NB4 (cell line): ENCODE measurements at places on chromosomes 1 and 21.

GRCh38 chr1:152806576-152806975, at the start of gene LCE1C:
TSS of gene LCE1C (minus strand) at chr1:152806651. CDS start at chr1:152805478, 1,173 bp downstream.
- DNase-seq = no peak

DNA sequence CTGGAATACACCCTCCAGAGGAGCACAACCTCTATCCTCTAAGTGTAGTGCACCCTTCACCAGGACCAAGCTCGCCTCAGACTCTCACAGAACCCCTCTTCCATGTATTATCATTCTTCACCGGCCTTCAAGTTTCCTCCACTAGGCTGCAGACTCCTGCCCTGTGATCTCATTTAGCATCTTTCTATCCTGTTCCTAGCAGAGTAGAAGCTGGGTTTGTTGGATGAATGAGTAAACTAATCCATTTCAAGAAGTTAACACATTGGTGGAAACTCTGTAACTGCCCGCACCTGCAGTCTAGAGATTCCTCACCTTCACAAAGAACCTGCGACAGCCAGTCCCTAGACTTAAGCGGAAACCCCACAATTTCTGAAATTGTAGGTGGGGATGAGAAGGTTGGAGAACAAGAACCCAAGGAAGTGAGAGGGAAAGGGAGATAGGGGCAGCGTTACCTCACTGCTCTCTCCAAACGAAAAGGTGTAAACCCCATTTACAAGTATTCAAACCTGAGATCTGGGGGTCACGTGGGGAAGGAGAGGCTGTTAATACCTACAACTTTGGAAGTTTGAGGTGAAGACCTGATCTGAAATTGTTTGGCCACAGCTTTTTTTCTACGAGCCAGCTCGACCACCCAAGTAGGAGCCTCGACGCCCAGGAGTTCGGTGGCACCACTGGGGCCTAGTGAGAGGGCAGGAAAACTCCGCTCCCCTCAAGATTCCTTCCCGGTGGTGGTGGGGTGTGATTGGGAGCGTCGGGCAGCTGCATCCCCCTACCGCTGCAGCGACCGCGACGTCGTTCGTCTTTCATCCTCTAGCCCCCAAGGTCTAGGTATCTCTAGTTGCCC, 1.2 kb downstream of the PTPN14 start:
- no peak for DNase-seq

- DNase-seq = no peak
Observed at GRCh38 chr1:152335399-152335798, 10.4 kb upstream of the FLG start.

DNA sequence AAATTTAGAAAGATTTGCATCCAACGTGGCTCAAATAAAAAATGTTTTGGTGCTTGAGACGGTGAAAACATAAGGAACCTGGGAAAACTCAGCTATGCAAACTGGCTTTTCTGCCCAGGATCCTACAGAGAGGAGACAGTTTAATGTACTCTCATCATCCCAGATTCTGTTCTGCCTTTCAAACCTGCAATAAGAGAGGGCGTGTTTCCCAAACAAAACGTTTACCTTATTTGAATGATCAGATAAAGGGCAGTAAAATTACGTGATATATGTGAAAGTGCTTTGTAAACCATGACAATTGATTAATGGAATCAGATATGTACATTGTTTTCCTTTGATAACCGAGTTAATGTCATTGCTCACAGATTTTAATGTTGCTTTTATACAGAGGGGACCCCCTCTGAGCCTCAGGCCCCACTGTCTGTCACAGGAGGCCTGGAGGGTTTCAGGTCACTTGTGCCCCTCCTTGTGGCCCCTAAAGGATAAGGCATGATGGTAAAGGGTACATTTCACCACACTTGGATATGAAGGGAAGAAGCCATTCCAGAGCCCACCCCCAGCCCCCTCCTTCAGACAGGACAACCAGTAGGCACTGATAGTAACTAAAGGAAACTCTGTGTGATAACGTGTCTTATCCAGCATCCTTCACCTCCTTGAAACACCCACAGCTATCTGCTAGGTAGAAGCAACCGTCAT, 157.6 kb downstream of the EDEM3 start:
- DNase-seq = no peak

DNA sequence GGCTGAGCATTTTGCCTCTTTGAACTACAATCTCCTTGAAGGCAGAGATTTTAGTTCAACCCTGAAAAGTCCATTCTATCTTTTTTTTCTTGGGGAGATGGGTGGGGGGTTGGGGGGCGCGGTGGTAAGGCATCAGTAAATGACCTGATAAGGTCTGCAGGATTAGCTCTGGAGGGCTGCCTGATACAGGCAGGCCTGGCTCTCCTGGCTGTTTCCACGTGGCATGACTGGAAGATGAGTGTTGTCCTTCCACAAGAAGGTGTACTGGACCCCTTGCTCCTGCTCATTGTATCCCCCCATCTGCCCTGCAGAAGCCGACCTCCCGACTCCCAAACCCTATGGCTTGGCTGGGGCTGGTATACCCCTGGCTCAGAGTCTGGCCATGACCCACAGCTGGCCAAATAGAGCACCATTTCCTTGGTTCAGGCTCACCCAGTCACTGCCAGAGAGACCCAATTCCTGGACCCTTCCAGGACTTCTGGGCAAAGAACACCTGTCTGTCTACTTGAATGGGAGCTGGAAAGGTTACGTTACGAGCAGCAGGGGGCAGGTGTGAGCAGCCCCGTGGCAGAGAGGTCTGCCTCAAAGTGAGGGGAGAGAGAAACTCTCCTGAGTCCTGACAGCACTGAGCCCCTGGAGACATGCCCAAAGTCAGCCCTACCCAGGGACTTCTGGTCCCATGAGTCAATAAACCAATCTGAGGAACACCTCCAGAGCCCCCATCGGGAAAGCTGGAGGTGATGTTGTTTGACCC, 17.0 kb downstream of the DHRS3 start:
- DNase-seq = peak; percentile 60

- DNase-seq = peak; percentile 94
Observed at GRCh38 chr1:108117945-108118902, 81.9 kb downstream of the SLC25A24 start.
